ENCODE measurements at places on chromosomes 2 and 18.

GRCh38 chr2:47686018-47686417 is 96.9 kb upstream of the MSH6 start:
- ATAC-seq = no peak

DNA sequence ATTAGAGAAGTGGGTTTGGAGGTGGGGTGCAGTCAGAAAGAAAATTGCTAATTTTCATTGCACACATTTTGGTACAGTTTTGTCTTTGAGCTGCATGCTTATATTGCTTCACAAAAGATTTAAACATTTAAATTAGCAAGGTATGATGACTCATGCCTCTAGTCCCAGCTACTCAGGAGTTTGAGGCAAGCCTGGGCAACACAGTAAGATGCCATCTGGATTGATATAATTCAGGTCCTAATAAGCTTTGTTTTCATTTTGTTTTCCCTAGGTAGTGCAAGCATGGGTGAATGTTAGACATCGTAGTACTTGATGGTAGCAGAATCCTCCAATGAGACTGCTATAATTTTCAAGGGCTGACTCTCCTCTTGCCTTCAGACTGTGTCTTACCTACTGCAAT is 396.7 kb upstream of the RGPD4 start:
- ATAC-seq = no peak

DNA sequence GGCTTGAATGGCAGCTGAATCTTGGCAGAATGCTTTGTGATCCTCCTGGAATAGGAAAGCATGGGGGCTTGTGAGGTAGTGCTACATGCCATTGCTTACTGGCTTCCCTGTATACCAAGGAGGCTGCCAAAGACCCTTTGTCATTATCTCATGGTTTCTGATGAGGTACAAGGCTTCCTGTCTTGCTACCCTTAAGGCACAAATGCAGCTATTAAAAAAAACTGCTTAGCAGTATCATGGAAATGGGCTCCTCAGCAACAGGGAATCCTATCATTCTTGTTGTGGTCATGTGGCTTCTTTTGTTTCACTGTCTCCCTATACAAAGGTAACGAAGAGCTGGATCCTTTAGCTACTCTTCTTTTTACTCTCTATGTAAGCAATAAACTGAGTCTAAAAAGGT is 6.6 kb upstream of the KANSL1L start:
- ATAC-seq = no peak

GRCh38 chr2:176178757-176179295 is 9.6 kb upstream of the HOXD1 start:
- no peak for ATAC-seq

DNA sequence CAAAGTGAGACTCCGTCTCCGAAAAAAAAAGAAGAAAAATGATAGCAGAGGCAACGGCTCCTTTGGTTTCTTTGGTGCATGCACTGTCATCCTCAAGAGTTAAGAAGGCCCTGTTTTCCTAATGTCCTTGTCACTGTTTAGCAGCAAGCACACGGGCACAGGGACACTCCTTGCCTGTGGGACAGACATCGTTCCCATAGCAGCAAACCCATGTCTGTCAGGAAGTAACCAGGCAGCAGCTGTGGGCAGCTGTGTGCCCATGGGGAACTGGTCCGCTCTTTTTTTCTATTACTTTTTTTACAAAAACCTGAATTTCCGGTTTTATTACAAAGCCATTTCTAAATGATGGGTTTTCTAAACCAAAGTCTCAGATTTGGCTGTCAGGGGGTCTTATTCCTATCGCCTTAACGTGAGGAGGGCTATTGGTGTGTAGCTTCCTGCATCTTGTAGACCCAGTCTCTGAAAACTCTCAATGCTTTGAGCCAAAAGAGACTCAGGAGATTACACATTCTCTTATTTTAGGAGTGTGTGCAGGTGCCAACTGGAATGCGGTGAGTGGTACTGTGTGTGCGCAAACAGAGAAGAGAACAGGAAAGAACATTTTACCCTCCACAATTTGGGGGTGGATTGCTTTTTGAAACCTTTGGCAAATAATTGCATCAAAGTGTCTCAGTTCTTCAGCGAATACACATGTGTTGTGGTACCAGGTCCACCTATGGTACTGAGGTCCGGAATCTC is 109.6 kb downstream of the COLEC12 start:
- no peak for ATAC-seq

DNA sequence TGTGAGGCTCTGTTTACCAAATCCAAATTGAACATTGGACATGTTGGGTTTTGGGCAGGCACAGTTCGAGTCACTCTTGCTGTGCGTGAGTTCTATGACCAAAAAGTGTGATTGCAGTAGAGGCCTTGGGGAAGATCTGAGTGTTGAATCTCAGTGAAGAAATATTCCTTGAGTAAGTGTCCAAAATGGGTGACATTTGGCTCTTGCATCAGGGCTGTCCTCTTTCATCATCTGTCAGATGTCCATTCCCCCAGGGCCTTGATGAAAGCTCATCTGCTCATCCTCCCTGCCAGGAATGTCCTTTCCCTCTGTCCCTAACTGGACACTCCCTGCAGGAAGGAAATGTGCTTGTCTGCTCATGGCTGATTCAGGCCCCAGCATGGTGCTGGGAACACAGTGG is 6.4 kb upstream of the SFTPB start:
- no peak for ATAC-seq

DNA sequence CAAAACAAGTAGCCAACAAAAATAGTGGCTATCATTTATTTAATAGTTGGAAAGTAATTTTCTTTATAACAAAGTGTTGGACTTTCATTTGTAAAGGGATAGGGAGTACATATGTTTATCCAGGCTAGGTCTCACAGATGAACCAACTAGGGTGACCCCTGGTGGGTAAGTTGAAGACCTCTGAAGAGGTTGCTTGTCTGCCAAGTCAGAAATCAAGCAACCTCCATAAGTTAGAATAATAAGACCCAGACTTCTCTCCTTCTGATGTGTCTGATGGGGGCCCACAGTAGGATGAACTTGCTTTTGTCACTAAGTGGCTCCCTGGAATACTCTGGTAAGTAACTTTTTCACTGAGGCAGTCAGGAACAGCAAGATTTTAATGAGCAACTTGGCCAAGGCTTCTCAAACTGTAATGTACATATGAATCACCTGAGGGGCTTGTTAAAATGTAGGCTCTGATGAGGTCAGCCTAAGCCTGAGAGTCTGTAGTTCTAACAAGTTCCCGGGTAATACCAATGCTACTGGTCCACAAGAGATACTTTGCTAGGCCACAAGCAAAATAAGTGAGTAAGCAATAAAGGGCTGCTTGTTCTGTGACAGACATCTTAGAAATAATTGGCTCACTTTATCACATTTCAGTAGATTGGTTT is 319.6 kb downstream of the PIK3C3 start:
- ATAC-seq = no peak

- ATAC-seq = no peak
Observed at GRCh38 chr2:21916934-21917522, 793.3 kb downstream of the TDRD15 start.

DNA sequence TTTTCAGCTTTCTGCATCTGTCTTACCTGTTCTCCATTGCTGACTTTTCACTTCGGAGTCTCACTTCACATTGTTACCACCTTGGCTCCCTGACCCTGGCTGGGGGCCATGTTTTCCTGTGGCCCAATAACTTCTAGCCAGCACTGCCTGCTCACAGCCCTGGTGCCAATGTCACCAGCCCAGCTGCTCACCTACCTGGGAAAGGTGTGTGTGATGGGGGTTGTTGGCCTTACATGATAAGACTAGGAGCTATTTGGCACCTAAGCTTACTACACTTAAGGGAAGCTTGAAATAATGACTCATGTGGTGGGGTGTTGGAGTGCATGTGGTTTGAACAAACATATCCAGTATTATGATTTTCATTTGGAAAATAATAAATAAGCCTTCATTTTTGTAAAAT is 37.5 kb upstream of the PGAP1 start:
- no peak for ATAC-seq

GRCh38 chr2:105856581-105856980 is 111.9 kb downstream of the NCK2 start:
- peak; percentile 54 for ATAC-seq

DNA sequence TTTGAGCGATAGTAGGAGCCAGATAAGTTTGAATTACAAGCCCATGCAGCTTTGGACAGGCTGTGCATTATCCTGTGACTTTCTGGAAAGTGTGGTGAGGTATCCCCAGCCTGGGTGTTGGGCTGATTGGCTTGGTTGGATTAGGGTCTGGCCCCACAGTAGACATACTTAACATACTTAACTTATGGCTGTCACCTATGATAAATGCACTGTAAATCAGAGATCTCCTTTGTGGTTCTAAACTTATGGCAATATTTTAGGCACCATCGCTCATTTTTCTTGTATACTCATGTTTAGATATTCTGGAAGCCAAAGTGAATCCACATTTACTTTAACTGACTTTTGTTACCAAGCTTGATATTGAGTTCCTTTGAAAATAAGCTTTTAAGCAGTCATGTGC is 54.8 kb downstream of the SPTBN1 start:
- no peak for ATAC-seq

GRCh38 chr2:47264143-47264542 is 109.0 kb upstream of the STPG4 start:
- no peak for ATAC-seq

DNA sequence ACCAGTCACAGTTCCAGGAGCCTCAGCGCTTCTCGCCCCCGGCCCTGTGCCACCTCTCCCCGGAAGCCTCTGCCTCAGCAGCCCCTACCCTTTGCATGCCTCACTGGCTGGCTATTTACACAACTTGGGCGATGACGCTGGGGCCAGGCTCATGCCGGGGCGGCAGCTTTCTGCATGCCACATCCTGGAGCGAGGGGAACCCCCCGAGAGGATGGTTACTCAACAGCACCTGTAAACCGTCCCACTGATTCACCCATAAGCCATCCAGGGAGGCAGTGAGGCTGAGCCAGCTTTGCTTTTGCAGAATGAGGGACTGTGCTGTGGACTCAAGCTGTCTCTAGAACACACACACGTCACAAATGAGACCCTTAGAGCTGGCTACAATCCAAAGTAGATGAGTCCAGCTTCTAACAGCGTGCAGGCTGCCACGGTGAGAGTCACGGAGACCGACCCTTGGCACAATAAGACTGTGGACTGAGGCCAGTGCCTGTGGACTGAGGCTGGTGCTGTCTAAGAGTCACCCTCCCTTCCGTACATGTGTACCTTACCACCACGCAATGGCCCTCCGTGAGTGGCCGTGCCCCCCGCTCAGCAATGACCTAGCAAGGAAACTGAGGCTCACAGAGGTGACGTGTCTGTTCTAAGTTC is 45.6 kb upstream of the ODC1 start:
- ATAC-seq = peak; percentile 99

DNA sequence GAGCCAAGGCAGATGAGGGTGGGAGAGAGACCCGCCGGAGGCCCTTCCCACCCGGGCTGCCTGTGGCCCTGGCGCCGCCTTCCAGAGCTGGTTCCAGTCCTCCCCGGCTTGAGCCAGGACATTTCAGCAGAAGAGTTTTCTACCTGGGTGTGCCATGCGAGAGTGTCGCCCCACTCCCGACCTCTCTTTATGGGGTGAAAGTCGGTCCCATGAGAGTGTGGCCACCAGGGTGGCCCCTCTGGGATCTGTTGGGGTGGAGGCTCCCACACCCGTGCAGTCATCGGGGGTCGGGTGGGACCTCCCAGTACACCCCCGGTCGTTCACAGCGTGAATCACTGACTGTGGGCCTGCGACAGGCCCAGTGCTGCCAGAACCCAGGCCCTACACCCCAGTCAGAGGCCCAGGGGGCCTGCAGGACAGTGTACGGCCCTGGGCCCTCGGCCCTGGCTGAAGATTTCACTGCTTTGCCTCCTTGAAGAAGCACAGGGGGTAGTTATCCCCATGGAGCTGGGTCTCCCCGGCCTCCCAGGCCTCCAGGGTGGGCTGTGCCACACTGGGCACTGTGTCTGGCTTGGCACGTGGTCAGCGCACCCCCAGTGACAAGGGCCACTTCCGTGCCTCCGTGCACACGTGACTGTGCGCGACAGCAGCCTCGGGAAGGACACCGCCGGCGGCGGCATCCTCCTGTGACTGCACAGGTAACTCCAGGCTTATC is 5.9 kb downstream of the NFATC1 start:
- no peak for ATAC-seq

GRCh38 chr2:130190237-130190636 is 8.0 kb downstream of the TUBA3E start:
- no peak for ATAC-seq

GRCh38 chr2:240948905-240949790 is 43.0 kb downstream of the CROCC2 start:
- no peak for ATAC-seq

DNA sequence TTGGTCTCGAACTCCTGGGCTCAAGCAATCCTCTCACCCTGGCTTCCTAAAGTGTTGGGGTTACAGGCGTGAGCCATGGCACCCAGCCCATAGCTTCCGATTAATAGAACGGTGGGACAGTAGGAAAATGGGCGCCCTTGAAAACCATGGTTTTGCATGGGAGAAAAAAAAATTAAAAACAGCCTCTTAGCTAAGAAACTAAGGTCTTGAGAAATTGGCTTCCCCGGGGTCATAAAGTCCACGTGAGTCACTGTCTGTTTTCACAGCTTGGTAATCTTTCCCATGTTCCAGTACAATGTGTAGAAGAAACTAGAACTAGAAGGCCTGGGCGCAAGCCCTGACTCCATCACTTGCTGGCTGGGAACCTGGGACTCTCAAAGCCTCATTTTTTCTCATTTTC is 20.7 kb downstream of the B3GNT2 start:
- ATAC-seq = peak; percentile 69

DNA sequence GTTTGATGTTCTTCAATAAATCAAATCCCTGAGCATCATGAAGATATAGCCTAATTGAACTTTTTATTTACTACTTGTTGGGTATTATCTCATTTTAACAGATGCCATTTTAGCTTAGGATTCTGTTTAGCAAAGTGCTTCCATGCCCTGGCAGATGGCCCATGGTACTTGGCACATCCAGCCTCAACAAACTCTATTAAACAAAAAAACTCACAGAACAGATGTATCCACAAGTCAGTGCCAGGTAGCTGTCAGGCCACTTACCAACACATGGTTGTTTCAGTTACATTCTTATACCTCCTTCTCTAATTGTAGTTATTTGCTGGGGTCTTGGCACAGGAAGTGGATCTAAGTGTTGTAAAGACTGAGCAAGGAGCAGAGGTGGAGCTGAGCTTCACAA is 29.6 kb downstream of the GAD1 start:
- ATAC-seq = no peak

DNA sequence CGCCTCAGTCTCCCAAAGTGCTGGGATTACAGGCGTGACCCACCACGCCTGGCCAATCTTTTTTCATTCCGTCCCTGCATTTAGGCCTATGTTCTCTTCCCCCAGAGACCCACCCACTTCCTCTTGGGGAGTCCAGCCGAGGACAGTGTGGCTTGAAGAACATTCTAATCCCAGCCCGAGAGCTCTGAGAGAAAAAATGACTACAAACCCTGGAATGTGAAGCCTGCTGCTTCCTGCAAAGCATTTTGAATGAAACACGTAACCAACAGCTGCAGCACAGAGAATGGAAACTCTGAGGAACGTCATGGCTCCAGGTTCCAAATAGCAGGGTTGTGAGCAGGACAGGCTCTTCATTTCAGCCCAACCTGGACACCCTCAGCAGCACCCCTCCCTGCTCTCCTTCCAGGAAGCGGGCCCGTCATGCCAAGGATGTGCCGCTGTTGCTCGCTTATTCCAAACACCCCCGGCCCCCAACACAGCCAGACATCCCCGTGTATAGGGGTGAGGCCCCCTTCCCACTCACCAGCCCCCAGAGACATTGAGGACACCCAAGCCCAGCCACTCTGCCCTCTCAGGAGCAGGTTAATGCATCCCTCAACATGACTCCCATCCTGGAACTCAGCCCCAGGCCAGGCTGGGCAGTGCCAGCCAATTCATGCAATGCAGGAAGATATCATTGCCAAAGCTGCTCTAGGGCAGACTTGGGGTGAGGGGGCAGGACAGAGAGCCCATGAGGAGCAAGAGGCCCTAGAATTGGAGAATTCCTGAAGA is 139.8 kb downstream of the ZFP36L2 start:
- ATAC-seq = no peak

Data from activated T-helper 17 cell treated with anti-CD3 and anti-CD28 coated beads, Interleukin-2, amount 50 U/mL, for 72 hours (primary cell).